ENCODE measurements at places on chromosomes 1 and 21.

- no peak for DNase-seq
Measured at GRCh38 chr21:45098867-45099266, 24.5 kb downstream of the ADARB1 start.

DNA sequence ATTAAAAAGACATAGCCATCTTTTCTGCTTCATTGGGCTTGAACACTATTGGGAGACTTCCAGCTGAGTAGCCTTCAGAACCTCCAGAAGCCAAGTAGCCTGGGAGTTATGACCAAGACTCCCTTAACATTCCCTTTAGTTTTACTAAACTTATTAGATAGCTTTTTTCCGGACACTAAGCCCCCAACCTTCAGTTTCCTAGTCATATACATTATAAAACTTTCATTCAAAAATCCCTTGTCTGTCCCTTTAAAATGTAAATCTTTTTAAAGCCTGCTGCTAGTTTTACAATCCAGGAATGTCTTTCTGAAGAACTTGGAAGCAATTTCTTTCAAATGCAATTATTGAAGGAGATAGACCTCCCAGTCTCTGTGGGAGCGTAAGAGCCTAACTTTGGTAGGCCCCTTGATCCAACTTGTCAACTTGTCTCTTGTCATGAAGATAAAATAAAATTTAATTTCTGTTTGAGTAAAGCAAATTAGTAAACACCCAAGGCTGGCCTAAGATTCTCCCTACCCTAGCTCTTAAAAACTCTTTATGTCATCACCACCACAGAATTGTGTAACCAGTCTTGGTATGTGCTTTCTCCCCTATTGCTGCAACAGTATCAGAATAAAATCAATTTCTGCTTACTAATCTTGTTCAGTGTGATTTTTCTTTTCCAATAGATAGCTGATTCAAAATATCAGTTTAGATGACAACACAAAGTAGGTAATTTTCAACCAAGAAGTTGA is 796.2 kb downstream of the PLA2G4A start:
- no peak for DNase-seq

DNA sequence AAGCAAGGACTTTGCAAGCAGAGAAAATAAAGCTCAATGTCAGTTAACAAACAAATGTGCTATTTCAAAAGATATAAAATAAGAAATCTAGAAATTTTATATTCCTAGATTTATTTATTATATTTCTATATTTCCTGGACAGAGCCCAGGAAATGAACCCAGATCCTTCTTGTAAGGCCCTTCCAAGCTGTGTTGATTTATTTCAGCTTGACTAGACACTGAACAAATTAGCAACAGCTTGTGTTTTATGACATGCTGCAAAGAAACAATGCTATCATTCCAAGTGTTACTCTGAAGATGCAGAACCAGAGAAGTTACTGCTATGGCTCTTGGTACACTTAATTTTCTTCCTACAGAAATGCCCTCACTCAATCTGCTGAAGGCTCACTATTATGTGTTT is 6.2 kb downstream of the TGFBR3 start:
- no peak for DNase-seq

- DNase-seq: no peak
Measured at GRCh38 chr1:206776229-206776628, 3.9 kb upstream of the IL10 start.

DNA sequence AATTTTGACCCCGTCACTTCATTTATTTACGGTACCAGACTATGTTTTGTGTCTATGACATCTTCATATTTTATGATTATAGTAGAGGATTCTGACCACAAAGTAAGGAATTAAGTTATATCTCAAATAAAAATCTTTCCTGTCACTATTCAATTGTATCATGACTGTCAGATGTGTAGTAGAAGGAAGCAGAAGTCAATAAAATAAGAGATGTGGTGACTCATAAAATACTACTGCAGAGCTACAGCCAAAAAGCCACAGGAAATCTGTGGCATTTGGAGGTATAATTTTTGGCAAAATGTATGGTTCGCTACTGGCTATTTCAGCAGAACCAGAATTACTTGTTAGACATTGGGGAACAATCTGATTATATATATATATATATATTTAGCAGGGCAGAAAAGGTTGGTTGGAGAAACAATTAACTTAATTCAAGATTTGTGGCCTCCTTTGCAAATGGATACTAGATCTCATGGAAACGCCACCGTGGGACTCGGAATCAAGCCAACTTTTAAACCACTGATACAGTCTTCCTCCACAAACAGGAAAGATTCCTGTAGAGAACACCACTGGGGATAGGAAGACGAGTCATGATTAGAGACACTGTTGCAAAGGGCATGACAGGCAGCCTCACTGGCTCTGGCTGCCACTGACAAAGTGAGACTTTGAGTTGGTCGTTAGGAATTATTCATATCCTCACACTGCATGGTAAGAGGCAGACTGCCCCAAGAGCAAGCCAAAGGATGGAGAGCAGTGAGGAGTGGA is 5.1 kb downstream of the FCRL2 start:
- peak; percentile 81 for DNase-seq
